ENCODE measurements at places on chromosomes 16 and 17. TPM values are rescaled to one million over a fixed set of nuclear protein-coding genes. Genes with fewer than 3 reads are reported as not detected.

Gene E4F1
- polyA plus RNA-seq, result 16.5 TPM

GRCh38 chr17:43720311-43721060, 38.1 kb downstream of the SOST start:
- H3K27ac ChIP-seq, result peak overlapping the region; percentile 75

GRCh38 chr17:38559880-38560230, 45.9 kb downstream of the SRCIN1 start:
- no peaks in the 10 kb centered on the region for H3K36me3 ChIP-seq
- H3K27ac ChIP-seq, result no peak overlapping the region
- peak overlapping the region; percentile 89 for H3K4me3 ChIP-seq
- H3K27me3 ChIP-seq, result peaks cover 46% of the 10 kb centered on the region
- H3K4me1 ChIP-seq, result peaks cover 35% of the 10 kb centered on the region

DNA sequence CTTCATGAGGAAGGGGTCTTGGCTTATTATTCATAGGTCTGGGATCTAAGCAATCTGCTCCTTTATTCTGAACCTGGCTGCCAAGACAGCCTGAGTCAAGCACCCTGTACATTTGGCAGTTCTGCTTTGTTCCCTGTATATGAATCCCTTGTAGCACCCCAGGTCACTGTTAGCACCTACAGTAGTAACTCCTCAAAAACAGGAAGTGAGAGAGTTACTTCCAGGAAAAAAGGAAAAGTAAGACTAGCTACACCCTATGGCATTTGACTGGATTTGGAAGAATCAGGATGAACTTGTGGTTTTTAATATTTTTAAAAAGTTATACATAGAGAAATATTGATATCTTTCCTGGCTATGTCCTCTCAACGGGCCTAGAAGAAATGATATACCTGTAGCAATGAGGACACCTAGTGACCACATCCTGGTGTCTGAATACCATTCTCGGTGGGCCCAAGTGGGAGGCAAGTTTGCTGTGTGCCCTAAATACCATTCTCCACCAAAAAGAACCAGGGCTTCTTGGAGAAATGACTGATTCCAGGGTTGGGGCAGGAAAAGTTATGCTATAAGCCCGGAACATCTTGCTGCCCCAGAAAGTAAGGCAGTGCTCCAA, 9.9 kb downstream of the ANKRD40 start:
- H3K27me3 ChIP-seq, result no peaks in the 10 kb centered on the region
- H3K4me3 ChIP-seq, result no peak overlapping the region
- H3K4me1 ChIP-seq, result no peaks in the 10 kb centered on the region
- DNase-seq, result no peak

GRCh38 chr17:11925262-11926021, 71.8 kb downstream of the ZNF18 start:
- no peak for DNase-seq
- H3K27ac ChIP-seq, result no peak overlapping the region
- H3K4me3 ChIP-seq, result no peak overlapping the region
- H3K36me3 ChIP-seq, result no peaks in the 10 kb centered on the region

DNA sequence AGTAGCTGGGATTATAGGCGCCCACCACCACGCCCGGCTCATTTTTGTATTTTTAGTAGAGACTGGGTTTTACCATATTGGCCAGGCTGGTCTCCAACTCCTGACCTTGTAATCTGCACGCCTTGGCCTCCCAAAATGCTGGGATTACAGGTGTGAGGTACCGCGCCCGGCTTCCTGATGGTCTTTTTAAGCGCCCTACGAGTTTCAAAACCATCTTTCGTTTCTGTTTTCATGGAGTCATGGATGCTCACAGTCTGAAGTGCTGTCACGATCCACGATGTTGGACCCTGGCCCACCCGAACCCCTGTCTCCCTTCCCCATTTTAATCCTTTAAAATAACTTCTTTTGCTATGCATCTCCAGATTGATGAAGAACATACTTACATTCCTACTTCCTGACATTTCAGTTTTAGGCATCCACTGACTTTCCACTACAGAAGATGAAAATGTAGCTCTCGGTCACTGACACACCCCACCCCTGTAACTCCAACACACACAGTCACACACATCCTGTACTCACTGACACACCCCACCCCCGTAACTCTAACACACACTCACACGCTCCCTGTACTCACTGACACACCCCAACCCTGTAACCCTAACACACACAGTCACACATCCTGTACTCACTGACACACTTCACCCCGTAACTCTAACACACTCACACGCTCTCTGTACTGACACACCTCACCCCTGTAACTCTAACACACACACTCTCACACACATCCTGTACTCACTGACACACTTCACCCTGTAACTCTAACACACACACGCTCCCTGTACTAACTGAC, 22.6 kb upstream of the WDR45B start:
- no peak overlapping the region for H3K27ac ChIP-seq
- no peaks in the 10 kb centered on the region for H3K36me3 ChIP-seq
- no peak overlapping the region for H3K4me3 ChIP-seq
- no peaks in the 10 kb centered on the region for H3K27me3 ChIP-seq
- no peaks in the 10 kb centered on the region for H3K4me1 ChIP-seq

- no peak within 1 kb of the TSS for H3K4me3 ChIP-seq
- H3K27ac ChIP-seq, result no peak within 1 kb of the TSS
- no peaks in the 10 kb centered on the region for H3K36me3 ChIP-seq
- DNase-seq, result no peak
Measured at GRCh38 chr16:27066668-27067537, at the start of gene C16orf82. Gene C16orf82 (plus strand): TSS chr16:27066927.

DNA sequence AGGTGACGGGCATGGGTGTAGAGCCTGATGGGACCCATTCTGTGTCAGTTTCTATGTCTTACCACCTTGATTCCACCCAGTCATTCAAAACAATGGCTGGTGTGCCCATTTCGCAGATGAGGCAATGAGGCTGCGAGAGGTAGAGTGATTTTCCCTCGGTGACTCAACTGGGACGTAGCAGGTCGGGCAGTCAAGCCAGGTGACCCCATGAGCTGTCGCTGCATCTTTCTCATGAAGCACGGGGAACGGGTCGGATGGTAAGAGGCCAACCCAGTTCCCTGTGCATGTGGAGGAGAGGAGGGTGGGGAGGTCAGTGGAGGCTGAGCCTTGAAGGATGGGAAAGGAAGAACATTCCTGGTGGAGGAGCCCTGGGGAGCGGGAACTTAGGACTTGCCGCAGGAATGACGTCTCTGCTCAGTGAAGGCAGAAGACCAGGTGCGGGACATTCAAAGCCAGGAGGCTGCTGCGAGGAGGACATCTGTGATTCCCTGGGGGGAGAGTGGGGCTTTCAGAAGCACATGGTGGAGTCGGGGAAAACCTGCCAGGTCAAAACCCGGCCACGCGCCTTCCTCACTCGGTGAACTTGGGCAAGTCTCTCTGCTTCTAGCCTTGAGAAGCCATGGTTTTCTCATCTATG, 1.1 kb downstream of the IL21R start:
- H3K4me3 ChIP-seq, result peak overlapping the region; percentile 98
- no peaks in the 10 kb centered on the region for H3K27me3 ChIP-seq
- H3K4me1 ChIP-seq, result peaks cover 60% of the 10 kb centered on the region
- peak overlapping the region; percentile 92 for H3K27ac ChIP-seq
- no peaks in the 10 kb centered on the region for H3K36me3 ChIP-seq
- DNase-seq, result peak; percentile 68

DNA sequence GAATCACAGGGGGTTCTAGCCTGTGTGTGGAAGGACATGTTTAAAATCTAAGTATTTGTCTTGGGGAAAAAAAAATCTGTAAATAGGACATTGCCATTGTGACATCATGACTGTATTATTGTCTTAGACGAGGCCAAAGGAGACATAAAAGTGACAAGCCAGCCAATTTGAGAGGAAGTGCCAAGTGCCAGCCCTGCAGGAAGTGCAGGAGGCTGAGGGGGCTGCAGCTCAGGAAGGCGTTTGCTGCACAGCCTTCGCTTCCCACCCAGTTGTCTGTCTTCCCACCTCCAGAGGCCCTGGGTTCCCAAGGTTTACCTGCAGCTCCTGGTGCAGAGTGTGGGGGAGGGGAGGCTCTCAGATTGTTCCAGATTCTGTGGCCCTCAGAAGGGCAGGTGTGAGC, 1.3 kb downstream of the ADCY7 start:
- no peaks in the 10 kb centered on the region for H3K27me3 ChIP-seq
- peak overlapping the region; percentile 89 for H3K27ac ChIP-seq
- H3K4me1 ChIP-seq, result peaks cover 60% of the 10 kb centered on the region
- H3K36me3 ChIP-seq, result no peaks in the 10 kb centered on the region
- DNase-seq, result peak; percentile 28
- peak overlapping the region; percentile 98 for H3K4me3 ChIP-seq

GRCh38 chr17:795276-795675, 13.1 kb downstream of the MRM3 start:
- H3K27me3 ChIP-seq, result no peaks in the 10 kb centered on the region
- no peaks in the 10 kb centered on the region for H3K4me1 ChIP-seq
- no peak overlapping the region for H3K4me3 ChIP-seq
- DNase-seq, result no peak
- H3K36me3 ChIP-seq, result peaks cover 17% of the 10 kb centered on the region
- H3K27ac ChIP-seq, result no peak overlapping the region

DNA sequence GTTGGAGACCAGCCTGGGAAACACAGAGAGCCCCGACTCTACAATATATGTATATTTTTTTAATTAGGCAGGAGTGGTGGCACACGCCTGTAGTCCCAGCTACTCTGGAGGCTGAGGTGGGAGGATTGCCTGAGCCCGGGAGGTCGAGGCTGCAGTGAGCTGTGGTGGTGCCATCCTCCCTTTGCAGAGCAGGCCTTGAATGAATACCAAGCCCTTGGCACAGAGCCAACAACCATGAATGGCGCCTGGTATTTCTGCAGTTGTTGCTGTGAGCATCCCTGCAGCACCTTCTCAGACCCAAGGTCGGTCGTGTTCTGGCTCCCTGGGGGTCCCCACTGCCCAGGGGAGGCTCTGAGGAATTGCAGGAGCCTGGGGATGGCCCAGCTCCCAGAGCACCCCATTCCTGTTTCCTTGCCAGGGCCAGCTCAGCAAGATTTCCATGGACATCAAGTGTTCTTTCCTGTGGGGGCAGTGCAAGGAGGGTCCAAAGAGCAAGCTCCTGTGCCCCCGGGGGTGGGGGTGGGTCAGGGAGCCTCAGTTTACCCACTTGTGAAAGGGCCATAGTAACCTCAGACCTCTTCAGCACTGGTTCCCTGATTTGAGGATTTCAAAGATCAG, 25.6 kb upstream of the RMI2 start:
- no peak overlapping the region for H3K4me3 ChIP-seq
- no peaks in the 10 kb centered on the region for H3K4me1 ChIP-seq
- no peaks in the 10 kb centered on the region for H3K27me3 ChIP-seq
- H3K36me3 ChIP-seq, result no peaks in the 10 kb centered on the region

Data from CD8-positive, alpha-beta memory T cell (primary cell).